Ascending aorta (tissue), 2 donors: ENCODE measurements at places on chromosomes 6 and 20.
A peak's percentile ranks its signal among the peaks of the same experiment; 100 is the strongest.

- no peaks in the 10 kb centered on the region for H3K27me3 ChIP-seq
- peaks cover 20% of the 10 kb centered on the region for H3K4me1 ChIP-seq
- DNase-seq = no peak
- peak overlapping the region; percentile 97 for H3K27ac ChIP-seq
Measured at GRCh38 chr6:30325873-30326525, 728 bp upstream of the TRIM39 start.

GRCh38 chr6:156464100-156464878 lies 312.9 kb upstream of the ARID1B start:
- no peaks in the 10 kb centered on the region for H3K4me1 ChIP-seq
- no peaks in the 10 kb centered on the region for H3K27me3 ChIP-seq
- no peak overlapping the region for H3K4me3 ChIP-seq
- H3K27ac ChIP-seq = no peak overlapping the region
- no peaks in the 10 kb centered on the region for H3K36me3 ChIP-seq

- DNase-seq = no peak
- no peaks in the 10 kb centered on the region for H3K4me1 ChIP-seq
- no peaks in the 10 kb centered on the region for H3K27me3 ChIP-seq
- no peak overlapping the region for H3K27ac ChIP-seq
- no peaks in the 10 kb centered on the region for H3K36me3 ChIP-seq
- H3K4me3 ChIP-seq = no peak overlapping the region
Measured at GRCh38 chr20:9258901-9259300, 190.0 kb downstream of the PLCB4 start.

- no peaks in the 10 kb centered on the region for H3K27me3 ChIP-seq
- no peak for DNase-seq
- no peak overlapping the region for H3K4me3 ChIP-seq
- peaks cover 7% of the 10 kb centered on the region for H3K4me1 ChIP-seq
Measured at GRCh38 chr20:5116875-5117274, 2.9 kb downstream of the PCNA start.

DNA sequence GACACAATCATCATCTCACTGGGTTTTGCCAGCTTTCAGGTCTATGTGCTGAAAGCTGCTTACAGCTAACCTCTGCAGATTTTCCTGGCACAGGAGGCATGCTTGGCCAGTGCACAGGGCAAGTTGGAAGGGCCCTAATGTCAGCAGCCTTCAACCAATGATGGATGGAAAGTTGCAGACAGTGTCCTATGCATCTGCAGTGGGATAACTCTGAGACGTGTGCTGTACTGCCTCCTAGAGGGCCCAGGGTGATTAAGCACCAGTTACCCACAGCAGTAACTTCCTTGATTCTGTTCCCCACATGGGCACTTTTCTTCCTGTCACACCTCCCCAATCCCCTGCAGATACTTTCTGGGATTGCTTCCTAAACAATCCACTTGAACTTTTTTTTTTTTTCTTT lies 38.6 kb downstream of the OVOL2 start:
- no peak for DNase-seq
- H3K36me3 ChIP-seq = no peaks in the 10 kb centered on the region
- H3K4me3 ChIP-seq = no peak overlapping the region
- no peak overlapping the region for H3K27ac ChIP-seq
